Activated naive CD4-positive, alpha-beta T cell treated with anti-CD3 and anti-CD28 coated beads, Interleukin-2, amount 50 U/mL, for 72 hours (primary cell): ENCODE measurements at places on chromosomes 2 and 18.

GRCh38 chr18:55013685-55014084 lies 54.4 kb upstream of the CCDC68 start:
- DNase-seq = no peak

DNA sequence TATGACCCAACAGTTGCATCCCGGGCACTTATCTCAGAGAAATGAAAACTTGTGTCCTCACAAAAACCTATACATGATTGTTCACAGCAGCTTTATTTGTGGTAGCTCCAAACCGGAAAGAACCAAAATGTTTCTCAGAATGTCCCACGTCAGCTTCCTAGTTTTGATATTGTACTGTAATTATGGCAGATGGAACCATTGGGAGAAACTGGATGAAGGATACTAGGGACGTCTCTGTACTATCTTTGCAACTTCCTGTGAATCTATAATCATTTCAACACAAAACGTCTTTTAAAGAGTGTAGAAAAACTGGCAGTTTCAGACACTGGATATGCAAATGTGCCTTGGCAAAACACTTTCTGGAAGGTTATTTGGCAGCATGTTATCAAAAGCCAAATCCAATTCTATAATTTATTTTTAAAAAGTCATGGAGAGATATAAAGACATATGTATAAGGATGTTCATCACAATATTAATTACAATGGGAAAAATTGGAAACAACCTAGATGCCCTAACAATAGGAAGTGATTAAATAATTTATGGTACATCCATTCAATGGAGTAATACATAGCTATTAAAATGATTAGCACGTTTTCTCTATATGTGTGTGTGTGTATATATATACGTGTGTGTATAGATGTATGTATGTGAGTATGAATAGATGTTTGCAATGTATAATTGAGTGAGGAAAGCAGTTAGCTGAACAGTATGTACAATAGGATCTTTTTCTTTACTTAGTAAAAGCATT lies 9.8 kb downstream of the SAG start:
- no peak for DNase-seq

DNA sequence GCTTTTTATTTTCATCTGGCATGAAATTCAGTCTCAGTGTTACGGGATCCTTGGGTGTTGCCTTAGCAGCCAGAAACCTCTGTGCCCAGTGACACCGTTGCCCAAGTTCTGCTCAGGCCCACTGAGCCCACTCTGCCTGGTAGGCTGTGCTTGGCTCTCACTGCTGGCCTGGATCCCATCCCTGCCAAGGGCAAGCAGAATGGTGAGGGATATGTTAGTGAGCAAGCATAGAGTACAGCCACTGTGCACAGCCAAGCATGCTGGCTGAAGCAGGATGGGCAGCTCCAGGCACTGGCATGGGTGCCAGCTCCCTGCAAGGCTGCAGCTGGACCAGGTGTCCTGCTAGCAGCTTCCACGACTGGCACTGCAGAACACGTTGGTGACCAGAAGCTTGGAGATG lies 194.7 kb upstream of the TFPI start:
- no peak for DNase-seq

DNA sequence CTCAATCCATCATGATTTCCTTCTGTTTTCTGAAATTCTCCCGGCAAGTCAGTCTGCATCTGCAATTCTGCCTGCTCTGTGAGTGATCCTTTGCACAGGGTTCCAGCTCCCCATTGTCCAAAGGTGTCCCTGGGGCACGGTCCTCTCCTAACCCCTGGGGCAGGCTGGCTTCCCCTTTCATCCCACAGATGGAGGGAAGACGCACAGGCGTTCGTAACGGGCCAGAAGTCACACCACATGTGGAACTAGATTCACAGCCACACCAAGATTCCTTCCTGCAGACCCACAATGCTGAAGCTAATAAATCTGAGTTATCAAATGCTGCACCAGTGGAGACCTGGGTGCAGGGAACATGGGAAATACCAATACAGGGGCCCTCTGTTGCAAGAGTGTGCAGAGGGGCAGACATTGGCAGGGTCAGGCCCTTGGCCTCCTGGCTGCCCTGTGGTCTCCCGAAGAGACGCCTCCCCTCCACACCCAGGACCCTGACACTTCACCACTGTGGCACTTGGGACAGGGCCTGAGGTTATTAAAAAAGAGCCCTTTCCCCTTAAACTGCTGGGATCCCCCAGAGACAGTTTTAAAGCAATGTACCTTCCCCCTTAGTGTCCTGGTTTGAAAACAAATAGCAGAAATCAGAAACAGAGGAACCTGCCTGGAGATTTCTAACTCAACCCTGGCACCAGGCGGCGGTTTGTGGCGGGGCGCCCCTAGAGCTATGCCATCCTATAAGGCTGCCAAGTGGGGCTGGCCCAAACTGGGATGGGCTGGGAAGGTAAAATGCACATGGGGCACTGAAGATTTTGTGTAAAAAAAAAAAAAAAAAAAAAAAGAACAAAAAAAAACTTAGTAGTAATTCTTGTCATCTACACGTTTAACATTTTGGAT lies 15.4 kb downstream of the ZNF516 start:
- DNase-seq = no peak

GRCh38 chr2:165238295-165238694 lies 919 bp upstream of the SCN2A start:
- no peak for DNase-seq
